AG08395 (cell line): ENCODE measurements at places on chromosomes 13 and 19.

- no peak for DNase-seq
These were observed 22.5 kb downstream of the CAB39L start for GRCh38 chr13:49421391-49421790.

GRCh38 chr19:14218620-14219330 lies 12.8 kb upstream of the ADGRL1 start:
- DNase-seq, result no peak

DNA sequence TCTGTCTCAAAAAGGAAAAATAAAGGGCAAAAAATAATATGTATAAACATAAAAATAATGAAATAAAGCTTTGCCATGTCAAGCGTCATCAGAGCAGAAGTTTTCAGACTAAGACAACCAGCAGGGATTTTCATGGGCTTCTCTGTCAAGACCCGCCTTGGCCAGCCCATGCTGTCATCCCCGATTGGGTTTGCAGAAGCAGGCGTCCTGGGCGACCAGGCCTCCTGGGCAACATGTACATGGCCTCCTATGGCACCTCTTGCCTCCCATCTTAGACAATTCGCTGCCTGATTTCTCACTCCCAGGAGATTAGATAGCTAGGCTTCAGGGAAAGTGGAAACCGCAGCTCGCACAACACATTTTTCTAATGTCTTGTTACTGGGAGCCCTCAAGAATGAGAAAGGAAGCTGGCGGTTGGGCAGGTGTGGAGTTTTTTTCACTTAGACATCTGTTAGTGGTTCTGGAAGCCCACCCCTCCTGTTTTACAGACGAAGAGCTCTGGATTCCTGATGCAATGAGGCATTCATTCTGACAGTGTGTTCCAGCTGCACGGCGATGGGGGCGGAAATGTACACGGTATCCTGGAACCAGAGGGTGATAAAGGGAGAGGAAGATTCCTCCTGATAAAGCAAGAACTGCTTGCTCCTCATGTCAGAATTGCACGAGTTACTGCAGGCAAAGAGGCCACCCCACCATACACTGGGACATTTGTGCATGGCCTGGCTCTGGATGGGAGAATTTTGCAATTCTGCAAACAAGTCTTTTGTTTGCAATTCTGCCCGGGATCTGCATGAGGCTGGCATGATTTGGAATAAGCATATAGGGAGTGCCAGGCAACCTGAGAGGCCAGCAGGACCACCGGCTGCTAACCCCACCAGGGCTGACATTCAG lies 47.4 kb upstream of the KATNAL1 start:
- DNase-seq, result no peak

DNA sequence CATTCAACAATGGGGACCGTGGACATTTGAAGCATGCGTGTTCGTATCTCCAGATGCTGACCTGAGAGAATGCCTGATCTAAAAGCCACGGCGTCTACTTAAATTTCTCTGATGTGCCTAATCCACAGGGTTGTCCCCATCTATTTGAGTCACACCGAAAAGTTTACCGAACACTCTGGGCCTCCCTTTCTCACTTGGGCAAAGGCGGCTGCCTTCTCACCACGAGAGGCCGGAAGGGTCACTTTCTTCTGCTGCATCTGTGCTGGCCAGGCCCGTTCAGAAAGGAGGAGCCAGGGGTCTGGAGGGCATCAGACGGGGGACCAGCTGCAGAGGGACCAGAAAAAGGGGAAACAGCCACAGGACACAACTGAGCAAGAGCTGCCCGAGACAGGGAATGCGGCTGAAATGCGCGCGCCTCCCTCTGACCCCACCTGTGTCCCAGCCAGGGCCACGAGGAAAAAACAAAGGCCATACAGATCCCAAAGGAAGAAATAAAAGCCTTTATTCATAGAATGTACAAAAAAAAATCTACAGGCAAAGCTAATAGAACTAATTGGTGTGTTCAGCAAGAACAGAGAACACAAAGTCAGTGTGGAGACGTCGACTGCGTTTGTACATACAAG lies 71.3 kb upstream of the C13orf46 start:
- DNase-seq, result no peak

DNA sequence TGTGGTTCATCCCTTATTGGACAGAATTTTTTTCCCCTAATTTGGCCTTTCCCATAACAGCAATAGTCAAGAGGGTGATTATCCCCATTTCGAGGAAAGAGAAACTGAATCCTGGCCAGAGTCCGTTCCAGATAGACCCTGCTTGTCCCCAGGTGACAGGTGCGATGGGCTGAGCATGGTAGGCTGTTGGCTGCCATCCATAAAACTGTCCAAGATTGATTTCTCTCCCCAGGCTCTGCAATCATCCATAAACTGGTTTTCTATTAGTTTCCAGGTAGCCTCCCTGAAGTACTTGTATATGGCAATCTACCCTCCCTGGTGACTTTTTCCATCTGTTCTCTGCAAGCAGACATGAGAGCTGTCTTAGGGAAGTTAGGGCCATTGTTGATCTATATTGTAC lies 25.4 kb downstream of the SERP2 start:
- no peak for DNase-seq

GRCh38 chr13:19985219-19985556 lies 26.7 kb downstream of the ZMYM2 start:
- no peak for DNase-seq

DNA sequence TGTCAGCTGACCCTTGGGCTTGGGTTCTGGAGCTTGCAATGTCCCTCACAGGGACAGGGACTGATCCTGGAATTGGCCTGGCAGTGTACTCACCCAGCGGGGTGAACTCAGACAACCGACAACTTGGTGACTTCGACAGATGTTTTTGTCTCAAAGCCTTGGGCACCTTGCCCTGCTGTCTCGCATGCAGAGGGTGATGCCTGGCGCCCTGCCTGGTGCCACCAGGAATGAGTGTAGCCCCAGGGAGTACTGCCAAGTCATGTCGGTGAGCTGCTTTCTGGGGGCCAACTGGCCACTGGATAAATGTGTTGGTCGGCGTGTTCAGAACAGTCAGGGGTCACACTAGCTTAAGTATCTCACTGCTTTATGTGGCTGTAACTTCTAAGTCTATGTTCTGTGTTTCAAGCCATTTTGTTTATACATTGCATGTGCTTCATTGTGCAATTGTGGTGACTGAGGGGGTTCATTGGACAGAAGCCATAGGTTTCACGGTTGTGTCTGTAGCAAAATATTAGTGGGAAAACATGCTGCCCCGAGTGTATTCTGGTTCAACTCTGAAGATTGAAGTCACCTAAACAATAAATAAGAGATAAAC lies 96.3 kb upstream of the TNFSF11 start:
- no peak for DNase-seq
